HuH-7.5 (cell line): ENCODE measurements at places on chromosomes 2 and 18.

DNA sequence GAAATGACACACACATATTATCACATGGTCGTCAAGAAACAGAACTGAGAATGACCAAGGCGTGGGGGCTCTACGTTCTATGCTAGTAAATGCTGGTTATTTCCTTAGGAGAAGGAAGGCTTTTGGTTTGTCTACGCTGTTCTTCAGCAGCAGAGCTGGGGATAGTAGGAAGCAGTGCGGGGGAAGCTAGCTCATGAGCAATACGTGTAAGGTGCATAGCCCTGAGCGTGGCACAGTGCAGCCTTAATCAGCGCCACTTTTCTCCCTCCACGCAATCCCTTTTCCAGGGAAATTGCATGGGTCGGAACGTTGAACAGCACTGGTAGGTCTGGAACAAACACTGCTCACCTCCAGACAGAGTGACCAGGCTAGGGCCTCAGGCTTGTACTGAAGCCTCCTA is 199.6 kb upstream of the FBXO11 start:
- no peak for DNase-seq

DNA sequence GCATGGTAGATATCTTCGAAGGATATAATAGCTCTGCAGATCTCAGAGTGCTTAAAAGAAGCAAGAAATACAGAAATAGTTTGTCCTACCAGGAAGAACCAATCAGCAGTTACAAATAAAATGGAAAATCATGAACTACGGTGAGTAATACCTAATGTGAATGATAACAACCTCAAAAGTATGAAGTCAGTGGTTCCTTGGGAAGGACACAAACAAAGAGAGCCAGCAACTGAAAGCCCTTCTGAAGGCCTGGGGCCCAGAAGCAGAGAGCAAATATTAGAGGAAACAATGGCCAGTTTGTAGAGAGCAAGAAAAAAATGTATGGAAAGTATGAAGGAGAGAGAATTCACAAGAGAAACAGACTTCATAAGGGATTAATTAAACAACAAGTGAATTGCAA is 226.8 kb upstream of the CHST9 start:
- no peak for DNase-seq

- no peak for DNase-seq
Observed at GRCh38 chr2:15738225-15738546, 146.5 kb downstream of the DDX1 start.

DNA sequence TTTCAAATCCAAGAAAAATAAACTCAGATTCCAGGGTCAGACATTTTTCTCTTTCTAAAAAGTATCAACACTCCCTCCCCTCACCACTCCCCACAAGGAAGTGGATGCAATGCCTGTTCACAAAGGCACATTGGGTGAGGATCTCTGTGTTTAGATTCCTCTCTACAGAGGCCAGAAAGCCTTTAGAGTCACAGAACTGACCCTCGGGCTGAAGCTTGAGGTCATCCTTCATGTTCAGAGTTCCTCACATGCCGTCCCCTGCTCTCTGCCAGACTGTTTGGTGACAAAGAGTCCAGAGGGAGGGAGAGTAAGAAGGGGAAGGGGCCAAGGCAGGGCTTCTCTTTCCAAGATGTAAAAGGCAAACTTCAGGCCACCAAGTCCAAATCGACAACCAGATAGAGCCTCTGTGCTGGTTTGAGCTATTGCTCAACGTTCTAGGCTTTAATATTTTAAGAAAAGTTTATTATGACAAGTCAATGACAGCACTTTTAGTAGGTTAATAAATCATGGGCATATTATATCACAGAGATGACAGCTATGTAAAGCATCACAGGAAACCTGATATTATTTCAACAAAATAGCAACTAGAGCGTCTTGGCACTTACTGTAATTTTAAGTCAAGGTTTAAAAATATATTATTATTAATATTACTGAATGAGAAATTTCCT is 269.4 kb downstream of the ETAA1 start:
- no peak for DNase-seq

- no peak for DNase-seq
Observed at GRCh38 chr2:12363569-12363968, 353.2 kb upstream of the TRIB2 start.

DNA sequence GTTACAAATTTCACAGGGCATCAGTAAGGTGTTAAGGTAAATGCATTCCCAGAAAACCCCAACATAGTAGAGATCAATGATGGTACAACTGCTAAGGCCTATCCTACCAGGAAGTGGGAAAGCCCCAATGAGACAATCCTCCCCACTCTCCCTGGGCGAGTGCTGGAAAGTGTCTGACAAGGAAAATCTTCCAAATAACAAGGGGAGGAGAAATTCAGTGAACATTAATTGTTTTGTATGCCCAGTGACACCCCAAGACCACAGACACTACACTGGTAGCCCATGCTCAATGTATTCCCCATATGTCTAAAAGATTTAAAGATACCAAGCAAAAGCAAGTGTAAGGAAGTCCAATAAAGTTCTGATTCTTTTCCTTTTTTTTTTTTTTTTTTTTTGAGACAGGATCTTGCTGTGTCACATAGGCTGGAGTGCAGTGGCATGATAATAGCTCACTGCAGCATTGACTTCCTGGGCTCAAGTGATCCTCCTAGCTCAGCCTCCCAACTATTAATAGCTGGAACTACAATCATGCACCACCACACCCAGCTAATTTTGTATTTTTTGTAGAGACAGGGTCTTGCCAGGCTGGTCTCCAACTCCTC is 24.7 kb downstream of the B4GALT6 start:
- DNase-seq: no peak

- no peak for DNase-seq
Observed at GRCh38 chr2:111897630-111897923, 830 bp upstream of the MERTK start.

DNA sequence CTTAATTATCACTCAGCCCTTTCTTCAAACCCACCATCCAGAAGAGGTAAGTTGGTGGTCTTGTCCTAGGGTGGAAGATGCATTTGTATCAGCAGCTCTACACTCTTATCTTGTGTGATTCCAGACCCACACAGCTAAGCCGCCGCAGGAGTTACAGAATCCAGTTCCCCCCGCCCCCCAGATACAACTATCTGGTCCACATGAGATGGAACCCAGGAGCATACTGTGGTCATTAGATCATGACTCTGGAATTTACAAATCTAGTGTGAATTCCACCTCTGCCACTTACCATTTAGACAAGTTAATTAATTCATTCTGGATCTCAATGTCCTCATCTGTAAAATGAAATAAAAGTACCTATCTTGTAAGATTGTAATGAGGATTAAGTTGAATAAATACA is 486.4 kb downstream of the BCL11A start:
- no peak for DNase-seq

- DNase-seq: no peak
Observed at GRCh38 chr2:31075941-31076590, 62.2 kb downstream of the GALNT14 start.

GRCh38 chr18:6249788-6250187 is 164.9 kb downstream of the L3MBTL4 start:
- DNase-seq: no peak

GRCh38 chr18:76491776-76492668 is 3.0 kb downstream of the ZNF516 start:
- peak; percentile 31 for DNase-seq

DNA sequence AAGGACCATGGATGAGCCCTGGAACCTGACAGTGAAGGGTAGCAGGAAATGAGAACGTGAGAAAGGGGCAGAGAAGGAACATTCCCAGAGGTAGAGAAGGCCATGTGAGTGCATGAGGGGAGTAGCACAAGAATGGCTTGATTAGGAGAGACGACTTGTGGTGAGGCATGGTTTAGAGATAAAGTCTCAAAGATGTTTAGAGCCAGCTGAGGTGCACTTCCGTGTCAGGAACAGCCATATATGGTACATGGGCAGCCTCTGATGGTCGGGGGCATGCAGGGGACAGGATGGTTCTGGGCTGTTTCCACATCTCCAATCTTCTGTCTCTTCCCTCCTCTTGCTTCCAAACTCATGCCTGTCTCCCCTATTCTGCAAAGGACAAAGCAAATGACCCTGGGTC is 28.8 kb upstream of the EFEMP1 start:
- DNase-seq: no peak

GRCh38 chr2:1649103-1650084 is 94.9 kb downstream of the PXDN start:
- no peak for DNase-seq

- DNase-seq: no peak
Observed at GRCh38 chr2:120765678-120766469, 30.2 kb downstream of the GLI2 start.

DNA sequence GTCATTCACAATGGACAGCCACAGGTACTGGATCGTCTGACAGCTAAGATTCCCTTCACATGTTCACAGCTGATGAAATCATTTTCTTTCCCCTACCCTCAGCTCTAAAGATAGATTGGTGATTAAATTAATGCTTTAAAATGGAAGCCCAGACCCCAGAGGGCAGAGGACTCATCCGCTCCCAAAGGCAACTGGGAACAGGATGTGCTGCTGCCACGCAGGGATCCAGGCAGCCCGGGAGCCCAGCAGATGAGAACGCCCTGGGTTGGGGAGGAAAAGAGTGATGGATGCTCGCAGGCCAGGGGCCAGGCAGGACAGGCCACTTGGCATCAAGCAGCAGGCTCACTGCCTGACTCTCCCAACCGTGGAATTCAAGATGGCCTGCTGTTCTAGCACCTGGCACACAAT is 41.3 kb downstream of the HDHD2 start:
- DNase-seq: no peak

DNA sequence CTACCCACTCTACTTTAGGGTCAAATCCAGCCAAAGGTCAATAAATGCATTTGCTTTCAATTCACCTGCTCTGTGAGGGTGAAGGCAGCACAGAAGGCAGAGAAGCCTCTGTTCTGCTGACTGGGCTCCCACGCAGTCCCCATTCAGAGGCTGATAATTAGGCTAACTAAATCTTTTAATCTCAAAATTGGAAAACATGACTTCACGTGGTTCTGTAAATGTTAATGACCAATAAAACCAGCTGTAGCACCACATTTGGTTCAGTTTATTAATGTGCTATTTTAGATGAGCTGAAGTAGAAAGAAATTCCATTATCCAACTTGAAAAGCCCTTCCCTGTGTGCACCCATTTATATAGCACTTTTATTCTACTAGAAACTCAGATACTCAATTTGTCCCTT is 310.6 kb downstream of the C1D start:
- no peak for DNase-seq

DNA sequence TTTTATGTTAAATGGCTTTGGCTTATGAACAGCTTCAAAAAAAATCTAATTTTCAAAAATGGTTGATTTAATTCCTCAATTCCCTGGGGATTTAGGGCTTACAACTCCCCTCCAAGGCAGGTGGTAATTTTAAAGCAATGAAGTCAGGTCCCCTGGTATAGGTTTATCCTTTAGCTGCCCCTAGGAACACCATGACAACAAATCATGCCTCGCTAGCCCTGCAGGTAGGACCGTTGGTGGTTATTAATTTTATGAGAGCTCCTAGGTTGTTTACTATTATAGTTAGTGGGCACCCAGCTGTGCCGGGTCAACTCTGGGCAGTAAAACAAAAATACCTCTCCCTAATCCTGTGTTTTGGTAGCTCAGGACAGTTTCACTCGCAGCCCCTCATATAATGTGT is 26.2 kb upstream of the MBOAT2 start:
- DNase-seq: no peak

DNA sequence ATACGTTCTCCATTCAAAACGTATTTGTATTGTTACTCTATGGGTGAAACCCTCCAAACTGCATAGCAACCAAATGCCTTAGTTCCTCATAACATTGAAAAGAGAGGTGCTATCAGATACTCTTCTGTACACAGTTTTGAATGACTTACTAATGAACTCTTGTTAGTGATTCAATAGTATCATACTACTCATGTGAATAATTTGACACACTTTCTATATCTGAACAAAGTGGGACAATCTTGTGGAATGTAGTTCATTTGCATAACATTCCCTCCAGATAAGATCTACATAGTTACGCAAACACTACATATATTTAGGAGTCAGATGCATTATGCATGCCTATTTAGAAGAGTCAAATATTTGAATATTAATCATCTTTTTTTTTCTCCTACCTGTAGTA is 232.0 kb upstream of the NRXN1 start:
- no peak for DNase-seq

GRCh38 chr2:217293046-217293445 is 433.2 kb upstream of the TNP1 start:
- DNase-seq: no peak
